Stimulated activated CD4-positive, alpha-beta T cell treated with anti-CD3 and anti-CD28 coated beads, Interleukin-4, amount 100 ng/mL, for 48 hours (primary cell): ENCODE measurements at places on chromosomes 7 and 10.

GRCh38 chr10:130862122-130862521 is 449.4 kb downstream of the TCERG1L start:
- no peak for DNase-seq

DNA sequence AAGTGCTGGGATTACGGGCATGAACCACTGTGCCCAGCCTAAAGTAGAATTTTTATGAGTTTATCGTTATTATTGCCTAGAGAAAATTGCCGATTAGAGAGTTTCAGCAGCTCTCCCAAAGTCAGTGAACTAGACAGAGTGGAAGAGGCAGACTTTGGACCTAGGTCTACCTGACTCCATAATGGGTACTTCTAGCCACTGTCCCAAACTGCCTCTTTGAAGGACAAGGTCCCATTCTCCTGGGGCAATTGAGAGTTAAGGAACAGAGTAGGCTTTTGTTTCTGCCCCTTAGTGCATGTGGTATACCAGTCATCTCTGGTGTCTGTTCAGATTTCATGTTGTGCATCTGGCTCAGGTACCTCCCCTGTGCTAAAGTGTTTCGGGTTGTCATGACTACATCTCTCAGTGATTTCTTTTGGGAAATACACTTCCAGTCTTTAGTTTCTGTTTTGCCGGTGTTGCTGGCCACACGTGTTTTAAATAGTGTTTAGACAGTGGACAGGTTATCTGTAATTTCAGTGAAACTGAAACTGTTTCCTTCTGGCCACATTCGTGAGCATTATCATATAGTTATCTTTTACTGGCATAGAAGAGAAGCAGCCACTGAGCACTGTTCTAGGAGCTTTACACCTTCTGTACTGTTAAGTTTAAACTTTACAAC is 4.7 kb downstream of the TMEM236 start:
- no peak for DNase-seq

DNA sequence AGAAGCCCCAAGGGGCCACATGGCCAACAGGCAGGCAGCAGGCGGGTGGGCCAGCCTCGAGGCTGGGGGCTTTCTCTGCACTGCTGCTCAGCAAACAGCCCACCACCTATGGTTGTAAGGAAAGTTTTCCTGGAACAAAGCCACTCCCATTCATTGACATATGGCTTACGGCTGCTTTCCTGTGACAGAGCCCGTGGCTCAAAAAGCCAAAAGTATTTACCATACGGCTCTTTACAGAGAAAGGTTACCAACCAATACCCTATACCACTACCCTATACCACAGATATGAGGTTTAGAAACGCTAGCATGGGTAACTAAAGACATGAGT is 152.7 kb downstream of the MAD1L1 start:
- DNase-seq, result no peak

- no peak for DNase-seq
Measured at GRCh38 chr7:80587538-80587937, 50.9 kb upstream of the CD36 start.

GRCh38 chr7:96910486-96910885 is 94.9 kb upstream of the DLX6 start:
- no peak for DNase-seq

DNA sequence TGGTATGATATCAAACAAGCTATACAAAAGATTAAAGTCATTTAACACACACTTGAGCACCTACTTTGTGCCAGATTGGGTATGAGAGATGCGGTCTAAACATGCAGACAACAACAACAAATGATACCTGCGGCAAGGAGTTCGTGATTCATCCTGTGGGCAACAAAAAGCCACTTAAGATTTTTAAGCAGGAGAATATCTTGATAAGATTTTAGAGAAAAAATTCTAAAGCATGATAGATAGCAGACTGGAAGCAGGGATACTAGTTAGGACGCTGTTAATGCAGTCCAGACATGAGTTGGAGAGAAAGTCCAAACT is 1.6 kb upstream of the KBTBD2 start:
- DNase-seq, result no peak

GRCh38 chr10:78044699-78045098 is 11.0 kb downstream of the RPS24 start:
- DNase-seq, result no peak

- no peak for DNase-seq
Measured at GRCh38 chr7:103680161-103681144, 234.4 kb upstream of the SLC26A5 start.

DNA sequence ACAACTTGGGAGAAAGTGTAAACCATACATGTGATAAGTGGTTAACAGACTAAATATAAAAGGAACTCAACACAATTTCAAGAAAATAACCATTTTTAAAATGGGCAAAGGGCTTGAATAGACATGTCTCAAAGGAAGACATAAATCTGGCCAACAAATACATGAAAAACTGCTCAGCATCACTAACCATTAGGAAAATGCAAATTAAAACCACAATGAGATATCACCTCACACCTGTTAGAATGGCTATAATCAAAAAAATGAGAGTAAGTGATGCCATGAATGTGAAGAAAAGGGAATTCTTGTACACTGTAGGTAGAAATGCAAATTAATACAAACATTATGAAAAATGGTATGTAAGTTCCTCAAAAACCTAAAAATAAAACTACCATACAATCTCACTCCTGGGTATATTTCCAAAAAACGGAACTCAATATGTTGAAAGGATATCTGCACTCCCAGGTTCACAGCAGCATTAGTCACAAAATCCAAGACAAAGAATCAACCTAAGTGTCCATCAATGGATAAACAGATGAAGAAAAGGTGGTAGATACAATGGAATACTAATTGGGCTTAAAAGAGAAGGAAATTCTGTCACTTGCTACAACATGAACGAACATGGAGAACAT is 5.6 kb downstream of the SNX13 start:
- DNase-seq, result no peak

DNA sequence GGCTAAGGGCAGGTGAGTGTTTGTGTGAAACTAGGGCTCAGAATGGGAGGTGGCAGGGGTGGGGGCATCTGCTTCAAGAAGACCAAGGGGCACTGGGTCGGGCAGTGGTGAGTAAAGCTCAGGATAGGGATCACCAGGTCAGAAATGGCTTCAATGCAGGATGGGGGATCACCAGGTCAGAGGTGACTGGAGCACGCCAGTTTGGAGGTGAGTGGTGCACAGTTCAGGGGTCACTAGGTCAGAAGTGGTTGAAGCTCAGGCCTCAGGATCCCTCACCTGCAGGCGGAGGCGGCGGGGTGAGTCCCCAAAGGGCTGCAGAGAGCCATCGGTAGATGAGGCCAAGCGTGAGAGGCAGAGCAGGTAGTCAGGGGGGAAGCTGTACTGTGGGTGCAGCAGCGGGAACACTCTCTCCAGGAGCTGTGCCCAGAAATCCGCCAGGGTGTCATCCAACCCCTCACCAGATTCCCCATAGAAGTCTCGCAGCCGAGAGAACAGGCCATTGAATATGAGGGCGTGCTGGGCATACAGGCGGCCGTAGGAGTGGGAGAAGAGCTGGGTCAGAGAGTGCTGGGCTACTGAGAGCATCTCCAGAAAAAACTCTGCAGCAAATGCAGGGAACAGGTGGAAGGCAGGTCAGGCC is 1.8 kb downstream of the GPC2 start:
- DNase-seq, result no peak

- no peak for DNase-seq
Measured at GRCh38 chr7:117116211-117116610, 162.9 kb downstream of the ST7 start.

DNA sequence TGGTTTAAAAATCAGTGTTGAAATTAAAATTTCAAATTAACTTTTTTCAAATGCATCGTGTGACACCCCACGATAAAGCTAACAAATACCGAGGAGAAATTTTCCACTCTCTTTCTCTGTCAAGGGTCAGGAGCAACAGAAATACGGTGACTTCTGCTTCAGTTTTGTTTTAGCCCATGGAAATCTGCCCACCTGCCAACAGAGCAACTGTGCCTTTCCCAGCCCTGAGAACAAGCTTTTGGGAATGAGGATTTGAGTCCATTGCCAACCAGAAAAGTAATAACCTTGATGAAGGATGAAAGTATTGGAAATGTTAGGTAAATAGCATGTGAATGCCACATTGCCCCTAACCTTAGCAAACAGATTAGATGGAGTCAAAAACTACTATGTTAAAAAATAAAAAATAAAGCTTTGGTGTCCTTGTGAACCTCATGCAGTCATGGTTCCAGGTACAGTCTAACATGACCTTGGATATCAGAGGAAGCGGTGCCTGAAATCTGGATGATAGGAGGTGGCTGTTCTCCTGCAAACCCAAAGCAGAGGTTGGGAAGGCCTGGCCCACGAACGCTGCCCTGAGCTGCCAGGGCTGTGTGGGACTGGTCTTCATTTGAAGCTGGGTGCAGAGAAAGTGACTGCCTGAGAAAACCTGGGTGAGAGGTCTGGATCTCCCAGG is 296.8 kb downstream of the ELMO1 start:
- DNase-seq, result no peak

DNA sequence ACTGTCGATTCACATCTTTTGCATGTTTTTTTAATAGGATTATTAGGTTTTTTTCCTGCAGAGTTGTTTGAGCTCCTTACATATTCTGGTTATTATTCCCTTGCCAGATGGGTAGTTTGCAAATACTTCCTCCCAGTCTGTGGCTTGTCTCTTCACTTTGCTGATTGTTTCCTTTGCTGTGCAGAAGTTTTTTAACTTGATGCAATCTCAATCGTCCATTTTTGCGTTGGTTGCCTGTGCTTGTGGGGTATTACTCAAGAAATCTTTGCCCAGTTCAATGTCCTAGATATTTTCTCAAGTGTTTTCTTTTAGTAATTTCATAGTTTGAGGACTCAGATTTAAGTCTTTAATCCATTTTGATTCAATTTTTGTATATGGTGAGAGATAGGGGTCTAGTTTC is 95.4 kb downstream of the TBXAS1 start:
- DNase-seq, result no peak
